Mucosa of gallbladder (tissue), 1 donor: ENCODE measurements at places on chromosomes 11 and 22. TPM values are rescaled to one million over a fixed set of nuclear protein-coding genes. Genes with fewer than 3 reads are reported as not detected.
A peak's percentile ranks its signal among the peaks of the same experiment; 100 is the strongest.

The OR10A6 gene
- not detected for total RNA-seq

GRCh38 chr11:121152764-121153163 lies 51.7 kb downstream of the TECTA start:
- DNase-seq, result no peak

The CRYBB3 gene
- total RNA-seq, result 1.4 TPM

DNA sequence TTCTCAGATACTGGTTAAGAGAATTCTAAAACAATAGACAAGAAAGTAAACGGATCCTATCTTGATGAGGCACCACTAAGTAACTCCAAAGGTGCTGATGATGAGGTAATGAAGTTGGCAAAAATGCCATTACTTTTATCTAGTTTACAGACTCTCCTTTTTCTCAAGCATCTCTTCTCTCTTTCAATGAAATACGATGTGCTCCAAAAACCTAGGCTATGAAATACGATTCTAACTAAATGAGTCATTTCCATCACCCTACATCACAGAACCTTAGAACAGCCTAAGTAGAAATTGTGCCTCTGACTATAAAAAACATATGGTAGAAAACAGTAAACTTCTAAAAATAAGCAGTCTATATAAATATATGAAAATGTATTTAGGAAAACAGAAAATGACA lies 58.9 kb upstream of the ARHGAP32 start:
- DNase-seq, result no peak

- DNase-seq, result peak; percentile 4
These were observed 43.9 kb upstream of the ACCSL start for GRCh38 chr11:44003736-44004451.

DNA sequence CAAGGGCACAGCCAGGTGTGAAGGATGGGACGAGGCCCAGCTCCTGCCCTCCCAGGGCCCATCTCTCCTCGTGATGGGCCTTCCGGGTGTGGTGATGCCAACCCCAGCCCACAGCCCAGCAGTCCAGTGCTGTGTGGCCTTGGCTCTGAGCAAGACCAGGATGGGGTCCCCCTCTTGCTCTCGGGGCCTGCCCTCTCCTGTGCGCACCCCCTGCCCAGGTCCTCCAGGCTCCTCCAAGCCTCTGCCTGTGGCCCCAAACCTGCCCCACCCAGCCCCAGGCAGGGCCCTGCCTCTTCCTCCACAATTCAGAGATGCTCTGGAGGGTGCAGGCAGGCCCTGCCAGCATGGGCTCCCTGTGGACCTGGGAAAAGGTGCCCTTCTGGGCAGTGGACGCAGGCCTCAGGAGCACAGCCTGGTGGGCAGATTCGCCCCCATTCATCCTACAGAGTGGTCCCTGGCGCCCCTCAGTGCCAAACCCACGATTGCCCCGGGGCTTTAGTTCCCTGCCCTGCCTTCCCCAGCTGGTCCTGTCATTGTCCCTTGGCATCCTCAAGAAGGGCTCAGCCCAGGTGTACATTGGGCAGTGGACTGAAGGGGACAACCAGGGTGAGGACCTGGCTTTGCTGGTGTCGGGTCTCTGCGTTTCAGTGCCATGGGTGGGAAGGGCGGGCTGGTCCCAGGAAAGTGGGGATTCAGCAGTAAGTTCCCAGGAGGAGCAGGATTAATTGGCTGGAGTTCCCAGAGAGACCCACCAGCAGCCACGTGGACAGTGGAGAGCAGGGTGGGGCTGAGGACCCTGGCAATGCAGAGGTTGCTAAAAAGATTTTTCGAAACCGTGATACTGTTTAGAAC lies 19.8 kb downstream of the EIF1AD start:
- no peak for DNase-seq

- DNase-seq, result no peak
These were observed 137.2 kb upstream of the OPCML start for GRCh38 chr11:133669371-133670053.

DNA sequence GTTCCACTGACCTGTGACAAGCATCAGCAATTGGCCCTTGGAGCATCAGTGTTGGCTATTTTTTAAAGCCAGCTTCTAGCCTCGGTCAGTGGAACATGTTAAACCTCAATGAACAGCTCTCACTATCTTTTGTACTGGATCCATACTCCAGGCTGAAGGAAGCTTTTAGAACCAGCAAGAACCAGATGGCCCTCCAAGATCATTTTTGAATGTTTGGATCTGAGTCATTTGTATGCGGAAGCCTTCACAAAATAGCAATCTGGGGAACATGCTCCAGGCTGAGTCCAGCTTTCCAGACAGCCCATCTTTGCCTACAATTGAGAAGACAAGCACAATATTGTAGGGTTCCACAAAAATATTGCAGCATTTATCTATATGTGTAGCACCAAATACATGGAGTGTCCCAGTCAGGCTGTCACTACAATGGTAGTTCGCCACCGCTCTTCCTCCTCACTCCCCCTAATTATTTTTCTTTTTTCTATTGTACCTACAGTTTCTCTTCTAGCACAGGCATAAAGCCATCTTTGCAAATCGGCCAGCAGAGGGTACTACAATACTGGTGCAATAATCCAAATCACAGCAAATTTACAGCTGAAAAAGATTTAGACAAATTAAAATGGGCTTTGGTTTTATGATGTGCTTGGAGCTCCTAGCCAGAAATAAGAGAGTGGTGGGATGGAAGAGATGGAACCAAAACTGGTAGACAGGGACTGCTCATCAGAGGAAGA lies 177.4 kb upstream of the BLID start:
- DNase-seq, result no peak

The TTLL1 gene
- total RNA-seq, result 5.9 TPM

DNA sequence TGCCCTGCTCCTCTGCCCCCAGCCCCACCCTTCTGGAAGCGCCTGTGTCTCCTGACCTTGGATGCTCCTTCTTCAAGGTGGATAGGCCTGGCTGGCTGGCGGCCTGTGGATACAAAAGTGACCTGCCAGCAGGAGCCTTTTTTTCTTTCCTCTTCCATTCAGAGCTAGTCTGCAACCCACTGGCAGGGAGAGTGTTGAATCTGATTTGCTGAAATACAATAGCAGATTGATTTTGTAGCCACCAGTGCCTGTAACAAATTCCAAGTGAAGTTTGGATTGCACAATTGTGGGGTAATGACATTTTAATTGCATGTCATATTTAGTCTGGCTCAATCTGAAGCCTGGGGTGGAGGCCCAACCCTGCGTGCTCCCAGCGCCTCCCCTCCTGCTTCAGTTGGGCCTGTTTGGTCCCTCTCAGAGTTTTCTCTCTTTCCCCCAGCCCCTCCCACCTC lies 97.2 kb downstream of the GRIK4 start:
- peak; percentile 69 for DNase-seq

DNA sequence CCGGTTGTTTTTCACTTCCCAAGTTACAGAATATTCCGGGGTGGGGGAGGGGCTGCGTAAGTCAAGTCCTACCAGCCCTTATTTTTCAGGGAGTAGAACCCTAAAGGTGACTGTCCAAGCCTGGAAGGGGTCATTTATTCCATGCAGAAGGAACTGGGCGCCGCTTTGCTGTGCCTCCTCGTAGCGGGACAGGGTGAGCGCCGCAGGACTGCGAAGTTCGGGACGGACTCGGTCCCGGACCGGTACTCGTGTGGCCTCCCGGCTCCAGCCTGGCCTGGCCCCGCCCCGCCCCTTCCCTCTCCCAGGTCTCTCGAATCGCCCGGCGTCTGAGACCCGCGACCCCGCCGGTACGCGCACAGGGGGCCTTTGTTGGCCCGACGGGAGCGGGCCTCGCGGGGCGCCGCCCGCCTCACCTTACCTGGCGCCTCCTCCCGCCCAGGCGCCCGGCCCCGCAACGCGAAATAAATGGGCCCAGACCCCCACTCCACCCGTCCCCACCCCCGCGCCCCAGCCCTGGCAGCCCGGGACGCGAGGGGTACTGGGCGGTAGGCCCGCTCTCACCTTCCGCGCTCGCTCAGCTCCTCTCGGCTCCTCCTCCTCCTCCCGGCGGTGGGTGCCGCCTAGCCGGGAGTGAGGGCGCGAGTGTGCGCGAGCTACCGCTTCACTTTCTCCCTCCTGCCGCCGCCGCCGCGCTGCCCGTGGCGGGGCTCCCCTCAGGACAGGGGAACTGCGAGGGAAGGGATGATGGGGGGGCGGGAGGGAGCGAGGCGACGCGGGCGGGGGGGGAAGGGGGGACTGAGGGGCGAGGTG lies 698 bp downstream of the PAK1 start:
- DNase-seq, result peak; percentile 36

DNA sequence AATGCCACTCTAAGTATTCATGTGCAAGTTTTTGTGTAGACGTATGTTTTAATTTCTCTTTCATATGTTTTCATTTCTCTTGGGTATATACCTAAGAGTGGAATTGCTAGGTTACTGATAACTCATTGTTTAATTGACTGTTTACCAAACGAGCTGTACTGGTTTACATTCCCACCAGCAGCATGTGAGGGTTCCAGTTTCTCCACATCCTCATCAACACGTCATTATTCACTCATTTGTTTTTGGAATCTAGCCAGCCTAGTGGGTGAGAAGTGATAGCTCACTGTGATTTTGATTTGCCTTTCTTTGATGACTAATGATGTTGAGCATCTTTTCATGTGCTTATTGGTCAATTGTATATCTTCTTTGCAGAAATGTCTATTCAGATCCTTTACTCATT lies 4.0 kb downstream of the ANKRD13D start:
- DNase-seq, result no peak
